RWPE2 (cell line): ENCODE measurements at places on chromosomes 1 and 21.
A peak's percentile ranks its signal among the peaks of the same experiment; 100 is the strongest.

- peak; percentile 42 for DNase-seq
These were observed 25.1 kb downstream of the COL6A2 start for GRCh38 chr21:46122758-46123683.

DNA sequence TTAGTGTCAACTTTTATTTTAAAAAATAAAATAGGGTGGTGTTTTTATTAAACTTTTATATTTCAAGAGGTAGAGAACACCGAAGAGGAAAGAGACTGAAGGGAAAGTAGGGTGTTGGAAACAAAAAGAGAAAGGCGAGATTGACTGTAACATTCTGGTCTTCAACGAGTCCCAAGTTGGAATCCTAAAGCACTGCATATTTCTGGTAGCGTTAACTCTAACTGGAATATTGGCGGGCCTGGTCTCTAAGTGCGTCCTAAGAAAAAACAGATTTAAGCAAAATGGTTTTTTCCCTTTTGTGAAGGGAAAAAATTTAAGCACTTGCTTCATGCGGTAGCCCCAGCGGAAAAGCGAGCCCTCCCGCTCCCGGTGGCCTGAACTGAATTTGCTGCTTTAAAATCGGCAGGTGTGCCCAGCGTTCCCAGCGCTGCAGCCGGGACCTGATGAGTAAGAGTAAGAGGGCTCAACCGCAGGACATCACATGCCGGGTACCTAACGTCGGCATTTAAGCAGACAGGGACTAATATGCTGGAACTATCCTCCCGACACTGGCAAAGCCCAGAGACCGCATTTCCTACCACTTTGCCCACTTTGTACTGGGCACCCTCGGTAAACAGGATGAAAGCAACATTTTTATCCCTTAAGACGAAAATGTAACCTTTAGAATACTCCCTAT is 30.5 kb upstream of the NFIA start:
- no peak for DNase-seq

DNA sequence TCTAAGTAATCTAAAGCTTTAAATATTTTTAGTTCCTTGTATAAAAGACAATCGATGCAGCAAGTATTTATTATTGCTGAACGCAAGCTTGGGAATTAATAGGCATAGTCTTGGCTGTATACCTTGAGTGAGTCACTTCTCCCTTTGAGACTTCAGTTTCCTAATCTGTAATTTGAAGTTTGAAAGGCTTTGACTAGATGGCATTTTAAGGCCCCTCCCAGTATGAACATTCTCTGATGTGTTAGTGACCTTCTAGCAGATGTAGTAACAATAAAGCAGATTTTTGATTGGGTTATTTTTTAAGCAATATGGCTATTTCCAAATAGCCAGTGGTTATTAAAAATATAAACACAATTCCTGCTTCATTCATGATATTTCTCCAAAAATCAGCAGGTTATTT is 58.2 kb downstream of the DUSP10 start:
- no peak for DNase-seq

GRCh38 chr1:192436441-192437078 is 119.8 kb downstream of the RGS21 start:
- no peak for DNase-seq

DNA sequence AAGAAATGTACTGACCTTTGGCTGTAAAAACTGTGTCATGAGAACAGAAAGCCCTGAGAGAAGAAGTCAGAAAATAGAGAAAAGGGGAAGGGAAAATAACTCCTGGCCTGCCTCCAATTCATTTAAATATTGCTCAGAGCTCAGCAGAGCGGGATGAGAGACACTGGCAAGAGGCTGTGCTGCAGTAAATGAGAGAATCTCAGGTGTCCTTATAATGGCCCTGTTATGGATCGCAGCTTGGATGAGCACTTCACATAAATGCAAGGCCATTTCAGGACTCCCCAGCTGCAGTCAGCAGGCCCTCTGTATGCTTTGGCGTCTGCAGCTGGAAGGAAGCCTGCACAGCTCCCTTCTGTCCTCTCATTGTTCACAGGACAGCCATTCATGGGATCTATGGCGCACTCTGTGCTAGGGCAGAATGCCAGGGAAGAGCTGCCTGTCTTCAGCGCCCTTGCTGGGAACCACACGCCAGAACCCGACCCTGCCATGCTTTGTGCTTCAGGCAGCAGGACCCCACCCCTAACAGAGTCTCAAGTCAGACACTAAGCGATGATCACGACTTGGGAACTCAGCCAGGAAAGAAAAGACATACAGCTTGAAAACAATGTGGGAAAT is 20.7 kb upstream of the ABCB10 start:
- DNase-seq: no peak

DNA sequence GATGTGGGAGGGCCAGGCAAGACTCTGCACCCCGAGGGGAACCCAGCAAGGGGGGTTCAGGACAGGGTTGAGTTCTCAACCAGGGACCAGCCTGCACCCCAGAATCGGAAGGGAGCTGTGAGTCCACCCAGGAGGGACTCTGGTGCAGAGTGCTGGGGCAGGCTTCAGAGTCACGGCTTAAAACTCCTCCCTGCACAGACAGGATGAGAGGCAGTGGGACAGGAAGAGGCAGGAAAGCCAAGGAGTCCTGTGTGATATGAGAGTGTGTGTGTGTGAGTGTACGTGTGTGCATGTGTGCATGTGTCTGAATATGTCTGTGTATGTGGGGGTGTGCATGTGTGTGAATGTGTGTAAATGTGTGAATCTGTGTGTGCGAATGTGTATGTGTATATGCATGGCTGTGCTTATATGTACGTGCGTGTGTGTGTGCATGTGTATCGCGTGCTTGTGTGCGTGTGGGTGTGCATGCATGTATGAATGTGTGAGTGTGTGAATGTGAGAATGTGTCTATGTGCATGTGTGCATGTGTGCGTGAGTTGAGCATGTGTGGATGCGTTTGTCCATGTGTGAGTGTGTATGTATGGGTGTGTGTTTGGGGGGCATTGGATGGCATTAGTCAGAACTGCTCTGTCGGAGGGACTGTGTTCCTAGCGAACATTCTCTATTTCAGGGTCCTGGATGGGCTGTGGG is 52.2 kb downstream of the UMODL1 start:
- no peak for DNase-seq

DNA sequence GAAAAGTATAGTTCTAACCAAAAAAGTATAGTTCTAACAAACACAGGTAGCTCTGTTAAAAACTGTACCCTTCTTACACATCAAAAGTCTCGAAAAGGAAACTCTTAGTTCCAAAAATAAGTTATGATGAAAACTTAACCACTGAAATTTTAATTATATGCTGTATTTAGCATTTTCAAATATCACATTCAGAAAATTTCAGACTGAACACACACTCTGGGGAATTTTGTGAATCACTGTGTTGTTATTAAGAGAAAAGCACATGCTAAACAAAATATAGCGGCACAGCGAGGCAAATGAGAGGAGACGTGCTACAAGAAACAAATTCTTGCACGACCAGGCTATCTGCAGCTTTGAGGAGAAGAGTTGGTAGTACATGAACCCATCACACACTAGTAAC is 30.4 kb downstream of the VAV3 start:
- no peak for DNase-seq

GRCh38 chr1:98126740-98127139 is 205.9 kb upstream of the DPYD start:
- DNase-seq: no peak

DNA sequence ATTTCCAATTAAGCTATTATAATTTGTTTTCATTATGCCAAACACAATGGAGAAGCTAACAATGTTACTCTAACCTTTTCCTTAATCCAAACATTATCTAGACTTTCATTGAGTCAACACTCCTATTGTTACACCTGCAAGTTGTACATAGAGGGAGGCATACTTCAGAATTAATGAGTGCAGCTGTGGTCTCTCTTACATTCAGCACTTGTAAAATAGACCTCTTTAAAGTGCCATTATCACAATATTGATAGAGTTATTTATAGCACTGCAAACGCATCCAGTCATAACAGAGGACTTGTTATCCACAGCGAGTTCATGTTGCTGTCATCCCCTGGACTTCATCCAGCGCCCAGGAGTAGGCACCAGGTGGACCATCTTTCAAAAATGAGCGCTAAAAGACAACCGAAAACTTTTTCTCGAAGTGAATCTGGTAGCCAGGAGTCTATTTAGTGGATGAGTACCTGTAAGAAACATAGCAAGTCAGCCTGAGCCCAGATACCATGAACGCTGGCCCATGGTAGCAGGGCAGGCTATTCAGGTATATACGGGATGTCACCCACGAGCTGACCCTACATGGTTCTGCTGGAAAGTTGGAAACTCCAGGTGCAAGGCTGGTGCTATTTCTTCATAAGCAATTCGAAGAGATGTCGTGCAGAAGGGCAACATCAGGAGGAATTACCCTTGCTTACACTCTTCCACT is 70.6 kb upstream of the NFIA start:
- no peak for DNase-seq

- no peak for DNase-seq
These were observed 31.0 kb downstream of the PSEN2 start for GRCh38 chr1:226901421-226901820.

GRCh38 chr1:28456078-28456477 is 49.8 kb upstream of the RCC1 start:
- DNase-seq: no peak

- DNase-seq: no peak
These were observed 56.7 kb upstream of the ATP1A1 start for GRCh38 chr1:116316373-116316772.

GRCh38 chr1:21955501-21956281 is 18.6 kb upstream of the HSPG2 start:
- no peak for DNase-seq

DNA sequence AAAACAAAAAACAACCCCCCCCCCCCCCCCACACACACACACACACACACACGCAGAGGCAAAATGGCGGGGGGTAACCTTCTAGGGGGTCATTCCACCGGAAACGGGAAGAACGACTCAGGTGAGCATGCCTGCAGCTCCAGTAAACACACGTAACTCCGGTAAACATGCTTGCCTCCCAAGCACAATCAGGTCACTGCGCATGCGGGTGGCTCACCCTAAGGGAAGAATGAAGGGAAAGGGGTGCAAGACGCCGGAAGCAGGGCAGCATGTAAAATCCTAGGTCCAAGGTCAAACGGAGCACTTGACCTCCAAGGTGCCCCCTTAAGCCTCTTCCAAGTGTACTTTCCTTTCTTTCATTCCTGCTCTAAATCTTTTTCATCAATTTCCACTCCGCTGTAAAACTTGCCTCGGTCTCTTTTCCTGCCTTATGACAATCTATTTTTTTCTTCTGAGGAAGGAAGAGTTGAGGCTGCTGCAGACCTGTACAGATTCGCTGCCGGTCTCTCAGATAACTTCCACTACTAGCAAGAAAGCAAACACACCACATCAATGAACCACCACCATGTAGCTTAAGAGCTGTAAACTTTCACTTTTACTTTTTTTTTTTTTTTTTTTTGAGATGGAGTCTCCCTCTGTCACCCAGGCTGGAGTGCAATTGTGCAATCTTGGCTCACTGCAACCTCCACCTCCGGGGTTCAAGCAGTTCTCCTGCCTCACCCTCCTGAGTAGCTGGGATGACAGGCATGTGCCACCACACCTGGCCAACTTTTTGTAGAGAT is 21.0 kb upstream of the CBR3 start:
- no peak for DNase-seq

GRCh38 chr1:155871390-155871789 is 12.0 kb downstream of the SYT11 start:
- DNase-seq: no peak

GRCh38 chr1:109790735-109791494 is 27.2 kb upstream of the EPS8L3 start:
- no peak for DNase-seq

DNA sequence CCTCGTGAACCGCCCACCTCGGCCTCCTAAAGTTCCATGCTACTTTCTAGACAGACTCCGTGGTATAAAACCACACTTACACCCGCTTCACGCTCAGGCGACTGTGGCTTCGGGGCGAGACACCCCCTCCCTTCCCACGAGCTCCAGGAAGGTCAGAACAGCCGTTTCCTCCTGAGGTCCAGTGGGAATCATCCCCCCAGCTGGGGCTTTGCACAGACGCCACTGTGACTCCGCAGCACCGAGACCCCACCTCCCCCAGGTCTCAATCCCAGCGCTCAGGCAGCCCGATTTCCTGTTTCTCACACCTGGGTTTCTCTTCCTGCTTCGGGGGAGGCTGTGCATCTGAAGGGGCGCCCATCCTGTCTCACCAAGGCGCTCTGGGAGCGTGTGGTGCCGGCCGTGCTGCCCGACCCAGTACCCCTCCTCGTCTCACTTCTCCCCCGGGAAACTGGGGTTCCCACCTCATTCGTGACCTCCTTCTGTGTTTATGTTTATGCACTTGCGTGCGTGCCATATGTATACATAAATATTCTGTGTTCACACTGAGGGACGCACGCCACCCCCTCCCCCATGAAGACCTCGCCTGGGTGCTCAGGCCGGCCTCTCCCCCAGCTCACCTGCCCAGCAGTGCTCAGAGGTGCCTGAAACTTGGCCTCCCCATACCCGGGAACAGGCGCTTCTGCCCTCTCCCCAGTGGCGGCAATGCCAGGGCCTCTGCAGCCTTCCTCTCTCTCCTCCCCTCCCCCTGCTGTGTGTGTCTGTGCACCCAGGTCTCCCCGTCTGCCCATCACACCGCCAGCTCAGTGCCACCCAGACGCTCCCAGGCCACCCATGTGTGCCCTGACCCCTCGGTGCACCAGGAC is 14.6 kb downstream of the SLC35E2B start:
- DNase-seq: no peak

DNA sequence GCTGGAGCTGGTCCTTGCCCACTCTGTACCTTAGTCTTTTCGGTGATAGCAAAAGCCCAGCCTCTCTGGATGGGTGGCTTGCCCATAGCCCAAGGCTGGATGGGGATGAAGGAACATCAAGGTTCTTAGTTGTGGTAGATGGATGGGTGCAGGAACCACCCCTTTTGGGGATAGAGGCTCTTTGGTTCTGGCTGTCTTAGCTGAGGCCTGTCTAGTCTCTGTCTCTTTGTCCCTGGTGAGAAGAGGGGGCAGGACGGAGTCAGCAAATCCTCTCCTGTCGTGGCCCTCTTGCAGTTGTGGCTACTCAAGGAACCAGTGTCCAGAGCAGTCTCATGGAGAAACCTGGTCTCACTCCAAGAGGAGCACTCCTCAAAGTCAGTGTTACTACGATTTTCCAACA is 8.5 kb downstream of the VANGL2 start:
- no peak for DNase-seq

- DNase-seq: no peak
These were observed 17.8 kb downstream of the AMPD2 start for GRCh38 chr1:109637446-109637845.
